ENCODE measurements at places on chromosomes 5 and 9.
A peak's percentile ranks its signal among the peaks of the same experiment; 100 is the strongest.

DNA sequence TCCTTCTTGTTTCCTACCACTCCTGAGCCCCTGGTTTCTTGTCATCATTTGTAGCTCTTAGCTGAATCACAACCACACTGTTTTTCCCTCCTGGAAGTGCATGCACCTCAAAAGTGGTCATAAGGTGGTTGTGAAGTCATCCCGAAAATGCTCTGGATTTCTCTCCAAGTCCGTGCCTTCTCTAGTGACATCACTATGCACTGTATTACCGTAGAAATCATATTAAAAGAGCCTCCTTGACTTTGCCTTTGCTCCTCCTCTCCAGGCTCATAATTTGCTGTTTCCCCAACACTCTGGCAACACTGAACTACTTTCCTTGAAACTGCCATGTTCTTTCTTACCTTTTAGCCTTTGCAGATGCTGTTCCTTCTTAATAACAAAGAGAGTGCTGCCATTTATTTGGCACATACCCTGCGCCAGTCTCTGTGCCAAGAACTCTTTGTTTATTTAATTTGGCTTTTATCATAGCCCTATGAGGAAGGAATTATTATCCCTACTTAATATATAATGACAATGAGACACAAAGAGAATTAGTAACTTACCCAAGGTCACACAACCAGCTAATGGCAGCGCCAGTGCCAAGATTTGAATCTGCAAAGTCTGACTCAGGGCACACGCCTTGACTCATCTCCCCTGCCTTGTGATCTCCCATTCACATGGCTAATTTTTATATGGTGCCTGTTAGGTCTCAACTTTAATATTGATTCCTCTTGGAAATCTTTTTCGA, 115.4 kb downstream of the KIF4B start:
- DNase-seq = no peak

DNA sequence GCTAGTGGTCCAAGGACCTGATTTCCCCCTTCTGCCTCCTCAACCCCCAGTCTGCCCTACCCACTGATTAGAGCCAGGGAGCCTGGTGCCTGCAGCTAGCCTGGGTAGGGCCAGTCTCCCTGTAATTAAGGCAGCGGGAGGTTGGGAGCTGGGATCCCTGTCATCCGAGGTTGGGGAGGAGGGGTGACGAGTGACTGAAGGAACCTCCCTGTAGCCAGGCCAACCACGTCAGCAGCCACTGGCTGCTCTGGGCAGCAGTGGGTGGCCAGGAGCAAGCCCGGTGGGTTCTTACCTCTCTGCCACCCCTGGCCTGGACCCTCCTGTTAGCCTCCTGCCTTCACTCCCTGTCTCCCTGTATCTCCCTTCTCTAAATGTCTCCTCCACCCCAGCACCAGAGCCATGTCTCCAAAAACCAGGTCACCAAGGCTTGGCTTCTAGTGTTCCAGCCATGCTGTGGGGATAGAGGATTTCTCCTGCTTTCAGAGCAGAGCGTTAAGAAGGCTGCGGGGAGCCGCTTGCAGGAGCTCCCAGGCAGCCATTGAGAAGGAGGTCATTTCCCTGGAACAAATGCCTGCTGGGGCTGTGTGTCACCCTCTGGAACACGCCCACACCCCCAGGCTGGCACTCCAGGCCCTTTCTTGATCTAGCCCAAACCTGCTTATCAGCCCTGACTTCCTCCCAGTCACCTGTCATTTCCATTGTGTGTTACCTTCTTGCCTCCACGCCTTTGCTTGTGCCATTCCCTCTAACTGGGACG, 65.0 kb upstream of the GGTA1 start:
- no peak for DNase-seq

GRCh38 chr9:134837529-134837928, 43.1 kb upstream of the FCN2 start:
- DNase-seq = no peak

- DNase-seq = peak; percentile 74
Measured at GRCh38 chr5:142713121-142713706, 27.3 kb upstream of the FGF1 start.

DNA sequence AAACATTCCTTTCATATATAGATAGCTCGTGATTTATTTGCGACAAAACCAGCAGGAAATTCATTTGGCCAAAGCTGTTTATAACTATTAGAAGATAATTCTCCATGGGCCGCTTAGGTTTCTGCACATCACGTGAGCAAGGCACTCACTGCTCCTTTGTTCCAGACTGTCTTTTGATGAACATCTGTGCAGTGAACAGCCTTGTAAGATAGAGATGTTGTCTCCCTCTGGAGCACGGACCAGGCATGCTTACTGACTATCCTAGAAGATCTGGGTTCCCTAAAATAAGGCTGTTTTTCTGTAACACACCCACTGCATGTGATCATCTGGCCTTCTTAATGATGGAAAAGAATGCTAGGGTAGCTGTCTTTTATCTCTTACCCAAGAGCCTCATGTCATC, 30.9 kb downstream of the YIPF5 start:
- DNase-seq = no peak

GRCh38 chr9:13444245-13445102, 165.0 kb upstream of the MPDZ start:
- no peak for DNase-seq

DNA sequence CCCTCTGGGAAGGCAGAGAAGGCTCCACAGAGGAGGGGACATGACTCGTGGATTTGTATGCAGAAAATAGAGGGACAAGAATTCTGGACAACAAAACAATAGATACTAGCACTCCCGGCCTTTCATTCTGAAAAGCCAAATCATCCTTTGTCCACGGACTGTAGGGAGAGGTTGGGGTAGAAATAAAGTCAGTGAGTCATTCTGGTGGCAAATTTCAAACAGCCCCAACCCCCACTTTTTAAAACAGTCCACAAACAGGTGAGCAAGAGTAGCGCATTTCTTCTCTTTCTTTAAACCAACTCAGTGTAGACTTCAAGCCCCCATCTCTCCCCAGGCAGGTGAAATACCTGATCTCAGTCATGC, 56.1 kb downstream of the PTPDC1 start:
- DNase-seq = no peak

GRCh38 chr5:68543212-68543611, 327.7 kb downstream of the PIK3R1 start:
- DNase-seq = no peak

- no peak for DNase-seq
Measured at GRCh38 chr9:12882430-12882829, 107.6 kb downstream of the LURAP1L start.

GRCh38 chr9:136671646-136672430, 9.1 kb downstream of the EGFL7 start:
- DNase-seq = peak; percentile 78

GRCh38 chr9:117276444-117276843, 138.4 kb downstream of the ASTN2 start:
- no peak for DNase-seq

- DNase-seq = no peak
Measured at GRCh38 chr5:37165761-37166160, 83.4 kb downstream of the CPLANE1 start.

DNA sequence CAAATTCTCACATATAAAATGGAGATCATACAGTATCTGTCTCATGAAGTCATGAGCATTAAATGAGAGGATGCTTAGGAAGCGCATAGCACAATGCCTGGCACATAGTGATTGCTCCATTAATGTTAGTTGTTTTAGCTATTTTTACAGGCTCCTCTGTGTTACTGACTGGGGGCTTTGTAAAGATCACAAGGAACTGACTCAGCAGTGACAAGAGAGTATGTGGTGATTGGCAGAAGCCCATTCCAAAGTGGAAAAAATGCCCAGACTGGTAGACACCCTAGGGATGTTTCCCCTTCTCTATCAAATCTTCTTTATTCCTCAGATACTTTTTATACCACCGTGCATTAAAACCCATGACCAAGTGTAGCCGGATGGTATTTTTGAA, 33.5 kb downstream of the ABLIM3 start:
- no peak for DNase-seq

GRCh38 chr5:76691467-76692273, 24.3 kb upstream of the F2R start:
- no peak for DNase-seq

GRCh38 chr5:40914835-40915234, 5.5 kb downstream of the C7 start:
- no peak for DNase-seq

GRCh38 chr5:172088801-172089200, 82.4 kb upstream of the FBXW11 start:
- no peak for DNase-seq

GRCh38 chr5:172410160-172410559, 44.2 kb downstream of the SH3PXD2B start:
- no peak for DNase-seq

- peak; percentile 56 for DNase-seq
Measured at GRCh38 chr9:71249729-71250317, 128.4 kb upstream of the TRPM3 start.

GRCh38 chr5:156893517-156893916, 43.4 kb downstream of the PPP1R2B start:
- no peak for DNase-seq

All from HAP-1 (cell line).